Stomach (tissue), 19 donors: ENCODE measurements at places on chromosomes 1 and 21. TPM values are rescaled to one million over a fixed set of nuclear protein-coding genes. Genes with fewer than 3 reads are reported as not detected.

GRCh38 chr1:10776190-10776905, 20.1 kb downstream of the CASZ1 start:
- H3K4me1 ChIP-seq: peaks cover 65% of the 10 kb centered on the region
- DNase-seq: peak; percentile 80
- H3K27ac ChIP-seq: peak overlapping the region; percentile 38
- no peak overlapping the region for H3K4me3 ChIP-seq
- H3K36me3 ChIP-seq: no peaks in the 10 kb centered on the region
- no peaks in the 10 kb centered on the region for H3K27me3 ChIP-seq

DNA sequence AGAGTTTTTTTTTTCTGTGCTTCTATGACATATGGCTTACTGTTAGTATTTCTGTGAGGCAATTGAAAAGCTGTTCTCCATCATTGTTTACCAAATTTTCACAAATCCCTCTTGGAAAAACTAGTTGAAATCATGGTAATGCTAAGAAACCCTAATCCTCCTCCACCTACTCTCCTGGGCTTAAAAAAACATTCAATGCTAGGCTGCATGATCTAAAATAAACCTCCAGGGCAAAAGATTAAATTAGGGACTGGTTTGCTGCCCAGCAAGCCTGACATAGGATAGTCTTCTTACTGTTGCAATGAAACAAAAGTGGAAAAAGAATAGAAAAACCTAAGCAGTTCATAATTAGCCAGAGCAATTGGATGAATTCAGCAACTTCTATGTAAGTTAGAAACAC, 16.1 kb downstream of the C1orf52 start:
- H3K4me3 ChIP-seq: no peak overlapping the region
- peak overlapping the region; percentile 54 for H3K27ac ChIP-seq
- no peaks in the 10 kb centered on the region for H3K4me1 ChIP-seq
- no peaks in the 10 kb centered on the region for H3K27me3 ChIP-seq
- H3K36me3 ChIP-seq: no peaks in the 10 kb centered on the region

DNA sequence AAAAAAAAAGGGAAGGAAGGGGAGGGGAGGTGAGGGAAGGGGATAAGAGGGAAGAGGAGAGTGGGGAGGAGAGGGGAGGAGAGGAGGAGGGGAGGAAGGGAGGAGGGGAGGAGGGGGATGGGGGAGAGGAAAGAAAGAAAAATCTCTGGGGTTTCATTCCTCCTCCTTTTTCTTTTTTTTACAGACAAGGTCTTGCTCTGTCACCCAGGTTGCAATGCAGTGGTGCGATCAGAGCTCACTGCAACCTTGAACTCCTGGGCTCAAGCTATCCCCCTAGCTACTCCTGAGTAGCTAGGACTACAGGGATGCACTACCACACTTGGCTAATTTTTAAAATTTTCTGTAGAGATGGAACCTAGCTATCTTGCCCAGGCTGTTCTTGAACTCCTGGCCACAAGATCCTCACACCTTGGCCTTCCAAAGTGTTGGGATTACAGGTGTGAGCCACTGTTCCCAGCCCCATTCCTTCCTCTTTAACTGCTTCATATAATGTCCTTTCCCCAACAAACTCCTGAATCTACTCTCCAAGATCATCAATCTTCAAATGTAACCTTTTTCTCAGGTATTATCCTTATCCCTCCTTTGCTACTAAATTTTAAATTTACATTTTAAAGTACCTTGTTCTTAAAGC, 23.2 kb downstream of the GON4L start:
- no peaks in the 10 kb centered on the region for H3K27me3 ChIP-seq
- no peaks in the 10 kb centered on the region for H3K4me1 ChIP-seq
- H3K4me3 ChIP-seq: no peak overlapping the region
- DNase-seq: no peak
- no peaks in the 10 kb centered on the region for H3K36me3 ChIP-seq

- no peak overlapping the region for H3K27ac ChIP-seq
- H3K27me3 ChIP-seq: no peaks in the 10 kb centered on the region
Measured at GRCh38 chr1:177809819-177810218, 160.0 kb downstream of the SEC16B start.

DNA sequence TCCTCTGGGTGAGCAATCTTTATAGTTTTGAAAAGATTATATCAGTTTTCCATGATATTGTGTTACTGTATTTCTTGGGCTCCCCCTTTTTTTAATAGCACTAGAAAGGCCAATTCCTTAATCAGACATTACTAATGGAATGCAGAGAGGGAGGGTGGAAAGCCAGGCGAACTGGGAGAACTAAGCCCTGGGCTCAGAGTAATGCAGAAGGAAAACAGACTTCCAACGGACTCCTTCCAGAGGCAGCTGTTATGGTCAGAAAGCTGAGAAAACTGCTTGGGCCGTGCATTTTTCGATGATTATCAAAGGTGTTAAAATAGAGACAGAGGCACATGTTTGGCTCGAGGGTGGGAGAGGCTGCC, 206.3 kb downstream of the FOXD2 start:
- no peak overlapping the region for H3K27ac ChIP-seq

- H3K4me1 ChIP-seq: no peaks in the 10 kb centered on the region
- H3K27me3 ChIP-seq: no peaks in the 10 kb centered on the region
- no peak for DNase-seq
- no peak overlapping the region for H3K4me3 ChIP-seq
- H3K27ac ChIP-seq: no peak overlapping the region
- H3K36me3 ChIP-seq: peaks cover 75% of the 10 kb centered on the region
Measured at GRCh38 chr1:37883671-37884070, 24.3 kb upstream of the MTF1 start.

DNA sequence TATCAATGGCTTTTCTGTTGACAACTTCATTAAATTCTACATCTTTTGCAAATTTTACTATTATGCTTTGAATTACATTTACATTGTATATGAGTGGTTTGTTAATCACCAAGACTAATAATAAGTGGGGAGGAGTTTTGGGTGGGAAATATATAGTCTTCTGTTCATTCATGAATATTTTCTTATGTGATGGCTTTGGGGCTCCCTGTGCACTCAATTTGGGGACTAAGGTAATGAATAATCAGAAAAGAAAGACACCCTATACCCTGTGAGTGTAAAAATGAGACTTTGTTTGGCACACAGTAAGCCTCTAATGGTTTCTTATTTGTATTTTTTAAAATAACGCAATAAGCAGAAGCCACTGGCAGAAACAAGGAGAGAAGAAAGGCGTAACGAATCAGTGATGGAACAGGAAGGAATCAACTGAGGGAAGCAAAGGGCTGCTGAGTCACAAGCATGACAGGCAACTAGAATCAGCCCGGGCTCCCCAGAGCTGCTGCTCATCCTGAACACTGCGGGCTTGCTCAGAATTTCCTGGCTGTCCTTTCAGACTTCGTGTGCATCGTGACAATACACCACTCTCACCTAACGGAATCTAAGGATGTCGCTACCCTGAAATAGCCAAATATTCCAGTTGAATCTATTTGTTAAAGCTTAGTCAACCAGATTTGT, 20.8 kb upstream of the RGS2 start:
- no peaks in the 10 kb centered on the region for H3K27me3 ChIP-seq
- H3K36me3 ChIP-seq: no peaks in the 10 kb centered on the region
- H3K4me1 ChIP-seq: no peaks in the 10 kb centered on the region
- H3K4me3 ChIP-seq: no peak overlapping the region
- DNase-seq: no peak
- no peak overlapping the region for H3K27ac ChIP-seq

DNA sequence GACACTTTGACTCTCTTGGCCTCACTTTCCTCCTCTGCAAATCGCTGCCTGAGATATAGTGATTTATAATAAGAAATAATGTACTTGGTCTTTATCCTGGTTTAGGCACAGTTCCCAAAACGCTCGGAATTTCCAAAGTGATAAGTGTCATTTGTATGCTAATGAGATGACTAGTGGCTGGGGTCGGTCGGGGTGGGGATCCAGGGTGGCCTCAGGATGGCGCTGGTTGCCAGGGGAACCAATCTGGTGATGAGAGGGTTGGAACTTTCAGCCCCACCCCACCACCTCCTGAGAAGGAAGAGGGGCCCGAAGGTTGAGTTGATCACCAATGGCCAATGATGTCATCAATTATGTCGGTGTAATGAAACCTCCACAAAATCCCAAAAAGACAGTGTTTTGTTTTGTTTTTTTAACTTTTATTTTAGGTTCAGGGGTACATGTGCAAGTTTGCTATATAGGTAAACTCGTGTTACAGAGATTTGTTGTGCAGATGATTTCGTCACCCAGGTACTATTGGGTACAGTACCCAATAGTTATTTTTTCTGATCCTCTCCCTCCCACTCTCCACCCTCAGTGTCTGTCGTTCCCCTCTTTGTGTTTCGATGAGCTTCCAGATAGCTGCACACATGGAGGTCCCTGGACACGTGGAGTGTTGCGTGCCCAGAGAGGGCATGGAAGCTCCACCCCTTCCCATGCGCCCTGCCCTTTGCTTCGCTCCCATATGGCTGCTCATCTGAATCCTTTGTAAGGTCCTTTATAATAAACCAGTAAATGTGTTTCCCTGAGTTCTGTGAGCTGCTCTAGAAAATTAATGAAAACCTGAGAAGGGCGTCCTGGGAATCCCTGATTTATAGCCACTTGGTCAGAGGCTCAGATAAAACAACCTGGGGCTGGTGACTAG, 97.2 kb downstream of the KCNN3 start:
- no peaks in the 10 kb centered on the region for H3K36me3 ChIP-seq
- no peaks in the 10 kb centered on the region for H3K4me1 ChIP-seq
- H3K27ac ChIP-seq: no peak overlapping the region

Gene OR2L5
- total RNA-seq: not detected

Gene PEX11B
- 15.6 TPM for total RNA-seq

Gene UBQLN4
- 41.1 TPM for total RNA-seq

Gene TMEM51
- 32.2 TPM for total RNA-seq
